Esophagus squamous epithelium (tissue), 5 donors: ENCODE measurements at places on chromosomes 2 and 18. TPM values are rescaled to one million over a fixed set of nuclear protein-coding genes. Genes with fewer than 3 reads are reported as not detected.

SPP2 gene
- total RNA-seq = not detected

PLEK gene
- total RNA-seq = 8.2 TPM

MAPRE3 gene
- 4.6 TPM for total RNA-seq

NYAP2 gene
- total RNA-seq = not detected

SAG gene
- not detected for total RNA-seq

UGT1A6 gene
- 30.8 TPM for total RNA-seq

DYNAP gene
- 25.1 TPM for total RNA-seq

SERPINB12 gene
- total RNA-seq = 0.76 TPM

PIGN gene
- 48.8 TPM for total RNA-seq

SERPINB3 gene
- total RNA-seq = 911 TPM

CAD gene
- total RNA-seq = 24.2 TPM

VSNL1 gene
- 55.5 TPM for total RNA-seq

GAL3ST2 gene
- not detected for total RNA-seq

CNTNAP5 gene
- not detected for total RNA-seq

EFHD1 gene
- 0.30 TPM for total RNA-seq

MPPE1 gene
- 13.9 TPM for total RNA-seq

SCYGR4 gene
- not detected for total RNA-seq

C2orf72 gene
- total RNA-seq = 1.6 TPM

ATOH8 gene
- total RNA-seq = 12.1 TPM

GGCX gene
- 20.2 TPM for total RNA-seq

EVX2 gene
- not detected for total RNA-seq

DHRS9 gene
- 15.3 TPM for total RNA-seq

ACADL gene
- total RNA-seq = 0.44 TPM

GULP1 gene
- 25.4 TPM for total RNA-seq

TMEM198 gene
- total RNA-seq = 0.87 TPM

KCNG3 gene
- 0.09 TPM for total RNA-seq

RANBP2 gene
- 47.9 TPM for total RNA-seq

PROC gene
- total RNA-seq = not detected
